MCF 10A (cell line): ENCODE measurements at places on chromosomes 12 and 14. TPM values are rescaled to one million over a fixed set of nuclear protein-coding genes. Genes with fewer than 3 reads are reported as not detected.

GRCh38 chr12:110844551-110845338 lies 2.0 kb upstream of the CCDC63 start:
- peak; percentile 46 for DNase-seq

Gene TCL1A
- total RNA-seq = not detected in 2 replicates

- no peak for DNase-seq
Measured at GRCh38 chr12:123468786-123469185, 10.8 kb downstream of the SNRNP35 start.

- no peak for DNase-seq
Measured at GRCh38 chr12:47164116-47164515, 84.4 kb upstream of the AMIGO2 start.

GRCh38 chr12:108635201-108635996 lies 1.7 kb upstream of the SELPLG start:
- DNase-seq = no peak

- no peak for DNase-seq
Measured at GRCh38 chr12:110916295-110916875, 4.0 kb downstream of the MYL2 start.

DNA sequence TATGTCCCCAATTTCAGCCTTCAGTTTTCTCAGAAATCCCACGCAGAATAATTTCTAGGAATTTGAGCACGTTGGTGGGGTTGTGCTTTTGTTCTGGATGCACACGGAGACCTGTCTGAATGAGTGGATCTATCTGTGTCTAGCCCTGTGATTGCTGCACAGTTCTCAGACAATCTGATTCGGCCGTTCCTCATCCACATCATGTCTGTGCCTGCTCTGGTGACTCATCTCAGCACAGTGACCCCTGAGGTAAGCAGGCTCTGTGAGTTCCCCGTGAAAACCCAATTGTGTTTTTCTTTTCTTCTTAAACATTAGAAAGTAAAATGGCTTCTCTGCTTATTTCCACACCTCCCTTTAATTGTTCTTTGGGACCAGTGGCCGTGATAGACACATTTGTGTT lies 20.2 kb downstream of the UBE3B start:
- peak; percentile 75 for DNase-seq

GRCh38 chr14:53778263-53778662 lies 178.4 kb downstream of the BMP4 start:
- no peak for DNase-seq

DNA sequence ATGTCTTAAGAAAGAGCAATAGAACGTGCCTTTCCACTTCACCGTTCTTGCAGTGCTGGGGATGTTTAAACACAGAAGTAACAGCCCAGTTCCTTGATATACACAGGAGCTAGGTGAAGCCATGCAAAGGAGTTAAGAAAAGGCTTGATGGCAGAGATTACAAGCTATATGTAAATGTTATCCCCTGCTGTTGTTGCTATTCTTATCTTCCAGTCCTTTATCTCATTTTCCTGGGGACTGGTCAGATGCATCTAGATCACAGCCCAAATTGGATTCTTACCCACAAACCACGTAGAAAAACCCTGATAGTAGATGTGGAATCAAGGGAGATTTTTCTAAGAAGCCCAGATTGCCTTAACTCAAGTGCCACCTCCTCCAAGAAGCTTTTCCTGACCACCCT lies 5.5 kb downstream of the ASCL1 start:
- no peak for DNase-seq

GRCh38 chr12:98744680-98745079 lies 99.6 kb downstream of the APAF1 start:
- no peak for DNase-seq
